ENCODE measurements at places on chromosomes 4 and X. TPM values are rescaled to one million over a fixed set of nuclear protein-coding genes. Genes with fewer than 3 reads are reported as not detected.

DNA sequence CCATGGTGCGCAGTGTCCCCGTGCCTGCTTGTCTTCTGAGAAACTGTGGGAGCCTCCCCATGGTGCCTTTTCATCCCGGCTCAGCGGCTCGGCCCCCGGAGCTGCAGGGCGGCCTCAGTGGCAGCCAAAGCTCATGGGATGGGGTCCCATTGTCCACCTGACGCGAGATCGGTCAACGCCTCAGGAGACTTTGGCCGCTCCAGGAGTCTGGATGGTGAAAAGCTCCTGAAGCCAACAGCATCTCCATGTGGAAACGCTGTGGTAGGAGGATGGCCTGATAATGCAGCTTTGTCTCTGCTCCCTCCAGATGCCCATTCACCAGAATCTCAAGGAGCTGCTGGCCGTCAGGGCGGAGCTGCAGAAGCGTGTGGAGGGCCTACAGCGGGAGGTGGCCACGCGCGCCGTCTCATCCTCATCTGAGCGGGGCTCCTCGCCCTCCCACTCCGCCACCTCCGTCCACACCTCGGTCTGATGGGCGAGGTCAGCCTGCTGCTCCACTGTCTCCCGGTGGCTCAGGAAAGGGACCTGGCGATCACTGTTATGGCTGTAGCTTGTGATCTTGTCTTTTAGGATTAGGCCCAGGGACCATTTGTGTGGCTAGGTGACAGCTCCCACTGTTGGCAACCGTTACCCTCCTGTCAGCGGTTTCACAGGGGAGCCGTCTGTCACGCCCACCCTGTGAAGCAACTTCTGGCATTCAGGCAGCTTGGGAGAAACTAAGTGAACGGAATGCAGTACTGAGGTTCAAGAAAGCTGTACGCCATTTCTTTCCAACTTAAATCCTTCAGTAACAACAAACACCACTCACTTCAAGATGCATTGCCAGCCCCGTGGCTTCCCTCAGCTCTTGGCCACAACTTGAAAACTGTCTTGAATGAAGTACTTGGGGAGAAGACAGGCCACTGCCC, 69.3 kb downstream of the MTMR1 start:
- DNase-seq = no peak

GRCh38 chr4:3437582-3437936, 4.2 kb upstream of the HGFAC start:
- DNase-seq = no peak

- DNase-seq = peak; percentile 75
Observed at GRCh38 chr4:169341490-169341889, 70.7 kb upstream of the SH3RF1 start.

GRCh38 chrX:2183193-2183725, 317.5 kb downstream of the DHRSX start:
- peak; percentile 43 for DNase-seq

Gene SPANXB1
- 87.1 TPM for total RNA-seq

Gene MTNR1A
- not detected for total RNA-seq

Gene ZIC3
- not detected for total RNA-seq
